CD14-positive monocyte (primary cell): ENCODE measurements at places on chromosomes 3 and 15. TPM values are rescaled to one million over a fixed set of nuclear protein-coding genes. Genes with fewer than 3 reads are reported as not detected.

GRCh38 chr3:30688776-30689641, 82.6 kb downstream of the TGFBR2 start:
- DNase-seq, result no peak
- H3K27me3 ChIP-seq, result no peaks in the 10 kb centered on the region
- no peaks in the 10 kb centered on the region for H3K4me1 ChIP-seq
- no peak overlapping the region for H3K4me3 ChIP-seq
- H3K27ac ChIP-seq, result peak overlapping the region; percentile 59

GRCh38 chr15:69897061-69897460, 200.7 kb downstream of the TLE3 start:
- no peak overlapping the region for H3K4me3 ChIP-seq
- no peaks in the 10 kb centered on the region for H3K4me1 ChIP-seq
- no peaks in the 10 kb centered on the region for H3K27me3 ChIP-seq
- H3K27ac ChIP-seq, result no peak overlapping the region
- DNase-seq, result no peak

- H3K36me3 ChIP-seq, result peaks cover 31% of the 10 kb centered on the region
- peak; percentile 69 for DNase-seq
- H3K27me3 ChIP-seq, result no peaks in the 10 kb centered on the region
- peak within 1 kb of the TSS; percentile 97 for H3K27ac ChIP-seq
- H3K4me1 ChIP-seq, result peaks cover 19% of the 10 kb centered on the region
These were observed at the start of gene RTP4 for GRCh38 chr3:187368251-187369088. Gene RTP4 (plus strand): TSS chr3:187368385. CDS start chr3:187368442, 57 bp downstream.

DNA sequence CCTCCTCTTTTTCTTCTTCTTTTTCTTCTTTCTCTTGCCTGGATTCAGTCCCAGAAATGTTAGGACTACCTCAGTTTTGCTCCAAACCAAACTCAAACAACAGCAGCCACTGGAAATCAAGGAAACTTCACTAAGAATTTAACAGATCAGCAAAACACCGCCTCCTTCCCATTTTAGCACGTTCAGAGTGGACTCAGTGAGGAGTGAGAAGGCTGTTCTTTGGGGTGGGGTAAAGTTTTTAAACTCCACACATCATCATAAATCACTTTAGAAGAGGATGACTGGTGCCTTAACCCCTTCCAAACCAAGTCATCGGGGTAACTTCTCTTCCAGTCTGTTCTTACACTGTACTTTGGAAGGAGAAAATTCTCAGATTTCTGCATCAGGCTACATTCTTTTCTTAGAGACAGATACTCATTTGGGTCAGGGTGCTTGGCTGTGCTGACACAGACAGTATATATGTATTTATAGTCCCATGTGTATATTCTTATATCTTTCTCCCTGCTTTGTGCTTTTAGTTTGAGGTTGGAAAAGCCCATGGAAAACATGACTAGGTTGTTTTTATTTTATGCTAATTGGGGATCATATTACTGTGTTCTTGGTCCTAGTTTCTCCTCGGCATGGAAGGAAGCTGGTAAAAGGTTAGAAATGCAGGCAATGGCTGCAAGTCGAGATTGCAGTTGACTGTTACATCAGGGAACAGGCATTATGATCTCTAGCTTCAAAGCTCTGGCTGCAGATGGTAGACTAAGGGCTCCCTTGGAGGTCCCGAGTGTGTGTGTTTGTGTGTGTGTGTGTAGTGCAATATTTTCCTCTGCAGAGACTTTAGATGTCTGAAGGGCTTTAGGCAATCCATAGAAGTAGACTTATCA, at the start of gene CCDC80:
CCDC80 (minus strand) TSS at position 214 of the 872 bp plus-strand sequence. CDS start 1,238 bp downstream, outside the sequence.
- peaks cover 13% of the 10 kb centered on the region for H3K27me3 ChIP-seq
- H3K36me3 ChIP-seq, result no peaks in the 10 kb centered on the region
- H3K27ac ChIP-seq, result no peak within 1 kb of the TSS
- H3K4me1 ChIP-seq, result peaks cover 4% of the 10 kb centered on the region
- no peak for DNase-seq
- H3K4me3 ChIP-seq, result peak within 1 kb of the TSS; percentile 1

GRCh38 chr3:177196008-177196455, 1.2 kb downstream of the TBL1XR1 start:
- no peaks in the 10 kb centered on the region for H3K36me3 ChIP-seq
- H3K27me3 ChIP-seq, result no peaks in the 10 kb centered on the region
- H3K4me3 ChIP-seq, result peak overlapping the region; percentile 98

- H3K27me3 ChIP-seq, result no peaks in the 10 kb centered on the region
- H3K36me3 ChIP-seq, result no peaks in the 10 kb centered on the region
- DNase-seq, result no peak
- no peaks in the 10 kb centered on the region for H3K4me1 ChIP-seq
These were observed 92.5 kb downstream of the CHSY1 start for GRCh38 chr15:101159096-101159935.

DNA sequence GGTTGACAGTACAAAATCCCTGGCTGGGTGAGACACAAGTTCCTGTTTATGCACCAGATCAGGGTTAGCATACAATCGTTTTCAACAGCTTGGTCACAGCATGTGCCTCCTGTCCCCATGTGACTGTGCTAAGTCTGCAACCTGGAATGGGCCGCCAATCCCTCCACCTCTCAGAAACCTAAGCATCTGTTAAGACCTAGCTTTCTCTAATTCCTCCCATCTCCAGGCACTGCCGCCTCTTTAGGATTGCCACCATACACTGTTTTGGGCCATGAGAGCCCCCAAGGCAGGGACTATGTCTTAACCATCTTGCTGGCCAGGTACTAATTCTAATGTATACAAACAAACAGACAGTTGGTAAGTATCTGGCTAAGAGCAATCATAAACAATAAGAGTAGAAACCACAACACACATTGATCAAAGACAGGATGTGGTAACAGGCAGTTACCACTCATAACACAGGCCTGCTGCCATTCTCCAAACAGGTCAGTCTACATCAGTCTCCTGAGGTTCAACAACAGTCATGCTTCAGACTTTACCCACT, 25.6 kb downstream of the SEC22C start:
- H3K36me3 ChIP-seq, result peaks cover 78% of the 10 kb centered on the region
- no peak overlapping the region for H3K4me3 ChIP-seq
- no peaks in the 10 kb centered on the region for H3K4me1 ChIP-seq
- no peak for DNase-seq

DNA sequence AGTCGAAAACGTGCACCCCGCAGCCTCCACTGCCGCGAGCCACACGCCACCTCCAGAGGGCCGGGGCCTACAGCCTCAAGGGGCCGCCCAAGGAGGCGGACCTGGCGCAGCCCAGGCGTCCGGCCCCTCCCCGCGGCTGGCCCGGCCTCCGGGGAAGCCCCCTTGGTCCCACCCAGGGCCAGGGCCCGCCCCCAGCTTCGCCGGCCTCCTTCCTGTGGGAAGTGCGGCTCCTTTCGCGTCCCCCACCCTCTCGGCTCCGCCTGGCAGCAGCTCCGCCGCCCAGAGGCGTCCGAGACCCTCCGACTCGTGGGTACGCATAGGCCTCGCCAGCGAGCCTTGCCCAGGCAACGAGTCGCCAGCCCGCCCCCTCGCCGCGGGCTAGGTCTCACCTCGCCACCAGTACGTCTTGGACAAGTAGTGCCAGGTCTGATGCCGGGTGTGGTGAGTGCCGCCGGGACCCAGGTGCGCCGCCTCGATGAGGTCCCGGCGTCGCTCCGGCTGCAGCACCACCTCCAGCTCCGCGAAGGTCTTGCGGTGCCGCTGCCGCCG, 642 bp downstream of the ZBTB11 start:
- peaks cover 31% of the 10 kb centered on the region for H3K36me3 ChIP-seq
- H3K4me1 ChIP-seq, result peaks cover 25% of the 10 kb centered on the region
- peak overlapping the region; percentile 99 for H3K27ac ChIP-seq
- no peaks in the 10 kb centered on the region for H3K27me3 ChIP-seq
- peak; percentile 87 for DNase-seq
- H3K4me3 ChIP-seq, result peak overlapping the region; percentile 99

DNA sequence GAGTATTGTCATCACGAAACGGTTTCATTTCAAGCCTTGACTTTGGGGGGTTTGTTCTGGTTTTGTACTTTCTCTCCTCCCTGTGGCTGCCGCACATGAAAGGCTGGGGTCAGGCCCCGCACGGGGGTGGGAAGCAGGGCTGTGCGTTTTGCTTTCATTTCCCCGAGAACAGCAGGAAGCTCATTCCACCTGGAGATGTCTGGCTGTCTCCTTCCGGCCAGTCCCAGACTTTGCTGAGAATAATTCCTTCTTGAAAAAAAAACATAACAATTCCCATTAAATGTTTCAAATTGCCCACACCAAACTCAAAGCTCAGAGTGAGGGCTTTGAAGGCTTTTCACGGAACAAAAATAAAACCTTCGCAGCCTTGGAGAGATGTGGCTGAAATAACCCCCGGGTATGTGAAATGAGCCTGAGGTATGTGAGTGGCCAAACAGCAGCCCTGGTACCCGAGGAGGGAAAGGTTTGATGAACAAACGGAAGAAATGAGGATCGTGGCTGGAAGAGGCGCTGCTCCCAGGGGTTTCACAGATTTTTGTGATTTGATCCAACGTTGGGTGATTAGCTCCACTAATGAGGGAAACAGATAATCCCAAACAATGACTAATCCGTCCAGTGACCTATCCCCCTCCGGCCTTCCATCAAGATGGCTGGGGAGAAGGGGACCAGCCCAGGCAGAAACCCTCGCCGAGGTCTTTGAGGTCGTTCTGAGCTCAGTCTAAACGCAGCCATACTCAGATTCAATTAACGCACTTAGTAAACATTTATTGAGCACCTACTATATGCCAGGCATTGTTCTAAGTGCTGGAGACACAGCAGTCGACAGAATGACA, 126.9 kb upstream of the MEF2A start:
- no peaks in the 10 kb centered on the region for H3K4me1 ChIP-seq
- no peak overlapping the region for H3K27ac ChIP-seq
- H3K27me3 ChIP-seq, result no peaks in the 10 kb centered on the region

GRCh38 chr3:13770170-13771169, 109.4 kb downstream of the WNT7A start:
- no peaks in the 10 kb centered on the region for H3K27me3 ChIP-seq
- H3K4me3 ChIP-seq, result no peak overlapping the region
- no peaks in the 10 kb centered on the region for H3K36me3 ChIP-seq
- H3K4me1 ChIP-seq, result no peaks in the 10 kb centered on the region
- no peak for DNase-seq

GRCh38 chr15:76393614-76394013, 57.0 kb downstream of the ISL2 start:
- no peaks in the 10 kb centered on the region for H3K4me1 ChIP-seq
- H3K4me3 ChIP-seq, result no peak overlapping the region
- DNase-seq, result no peak
- no peaks in the 10 kb centered on the region for H3K36me3 ChIP-seq
- no peaks in the 10 kb centered on the region for H3K27me3 ChIP-seq
- no peak overlapping the region for H3K27ac ChIP-seq

Gene MFGE8
- polyA plus RNA-seq, result 1.9 and 2.7 TPM in 2 replicates

Gene LTF
- not detected for polyA plus RNA-seq

Gene CKMT1A
- polyA plus RNA-seq, result not detected

Gene MNS1
- polyA plus RNA-seq, result 0.29 TPM

Gene PLA2G4D
- not detected for polyA plus RNA-seq
